ENCODE measurements at places on chromosomes 5 and 9. TPM values are rescaled to one million over a fixed set of nuclear protein-coding genes. Genes with fewer than 3 reads are reported as not detected.
A peak's percentile ranks its signal among the peaks of the same experiment; 100 is the strongest.

The UBAC1 gene
- total RNA-seq = 25.9 TPM

- DNase-seq = peak; percentile 68
Measured at GRCh38 chr5:154972476-154973080, 31.7 kb downstream of the MRPL22 start.

DNA sequence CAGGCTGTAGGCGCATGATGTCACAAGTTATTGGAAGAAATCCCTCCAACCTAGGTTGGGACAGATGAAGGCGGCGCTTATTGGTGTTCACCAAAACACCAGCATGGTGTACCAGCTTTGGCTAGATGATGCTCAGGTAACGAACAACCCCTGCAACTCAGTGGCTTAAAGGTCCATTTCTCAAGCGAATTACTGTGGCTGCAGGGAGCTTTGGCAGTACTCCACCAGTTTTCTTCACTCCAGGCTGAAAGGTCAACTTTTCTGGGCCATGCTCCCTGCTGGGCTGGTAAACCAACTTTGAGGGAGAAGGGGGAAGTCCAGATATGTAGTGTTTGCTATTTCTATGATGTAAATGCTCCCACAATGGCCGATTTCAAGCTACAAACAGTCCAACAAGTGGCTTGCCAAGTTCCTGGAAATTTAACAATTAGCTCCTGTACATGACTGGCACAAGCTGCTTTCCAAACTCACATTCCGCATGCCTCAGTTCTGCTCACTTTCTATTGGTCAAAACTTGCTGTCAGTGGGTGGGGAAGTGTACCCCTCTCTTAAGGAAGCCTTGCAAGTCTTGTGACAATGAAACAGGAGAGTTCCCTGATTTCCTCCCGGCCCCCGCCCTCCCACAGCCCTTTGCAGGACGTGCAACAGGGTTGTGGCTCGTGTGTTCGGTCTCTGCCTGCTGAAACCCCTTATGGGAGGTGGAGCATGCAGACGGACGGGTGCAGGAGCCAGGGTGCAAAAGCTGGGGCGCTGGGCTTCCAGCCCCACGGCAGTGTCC lies 588 bp upstream of the ZBED3 start:
- no peak for DNase-seq

- peak; percentile 97 for DNase-seq
Measured at GRCh38 chr9:76818271-76818670, 54.0 kb downstream of the PCA3 start.

- peak; percentile 10 for DNase-seq
Measured at GRCh38 chr5:108481355-108481931, 99.5 kb upstream of the FBXL17 start.

DNA sequence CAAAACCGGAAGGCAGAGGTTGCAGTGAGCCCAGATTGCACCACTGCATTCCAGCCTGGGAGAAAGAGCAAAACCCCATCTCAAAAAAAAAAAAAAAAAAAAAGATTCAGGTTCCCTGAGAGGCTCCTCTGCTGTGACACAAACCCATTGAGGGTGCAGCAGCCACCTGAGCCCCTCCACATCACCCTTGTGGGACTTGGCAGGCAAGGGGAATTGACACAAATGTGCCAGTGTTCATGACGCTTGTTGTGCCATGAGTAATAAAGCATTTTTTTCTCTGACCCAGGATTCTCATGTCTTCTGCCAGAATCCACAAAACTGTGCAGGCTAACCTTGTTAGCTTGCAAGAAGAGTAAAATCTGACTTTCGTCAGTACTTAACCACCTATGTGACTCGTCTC lies 149.6 kb downstream of the TTC39B start:
- DNase-seq = no peak

- no peak for DNase-seq
Measured at GRCh38 chr5:54177058-54177457, 133.3 kb downstream of the ARL15 start.

DNA sequence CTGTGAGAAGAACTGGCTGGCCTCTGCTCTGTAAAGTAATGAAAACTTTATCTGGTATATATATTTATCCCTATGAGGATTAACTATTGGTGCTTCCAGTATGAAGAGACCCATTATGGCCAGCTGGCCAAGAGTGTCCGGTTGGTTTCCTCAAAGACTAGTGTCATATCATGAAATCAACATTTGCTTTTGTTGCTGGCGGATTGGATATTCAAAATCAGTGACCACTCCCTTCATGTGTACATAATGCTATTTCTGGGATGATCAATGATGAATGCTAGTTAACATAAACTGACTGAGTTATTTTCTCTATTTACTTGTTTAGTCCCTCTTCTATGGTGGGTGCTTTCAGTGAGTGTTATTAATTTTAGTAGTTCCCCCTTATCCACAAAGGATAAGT lies 60.8 kb upstream of the NUDT12 start:
- no peak for DNase-seq

GRCh38 chr9:88813638-88814209 lies 177.5 kb upstream of the S1PR3 start:
- DNase-seq = no peak

GRCh38 chr5:133947431-133947841 lies 21.0 kb downstream of the C5orf15 start:
- DNase-seq = no peak

- DNase-seq = no peak
Measured at GRCh38 chr9:96209407-96210271, 92.3 kb downstream of the HSD17B3 start.

DNA sequence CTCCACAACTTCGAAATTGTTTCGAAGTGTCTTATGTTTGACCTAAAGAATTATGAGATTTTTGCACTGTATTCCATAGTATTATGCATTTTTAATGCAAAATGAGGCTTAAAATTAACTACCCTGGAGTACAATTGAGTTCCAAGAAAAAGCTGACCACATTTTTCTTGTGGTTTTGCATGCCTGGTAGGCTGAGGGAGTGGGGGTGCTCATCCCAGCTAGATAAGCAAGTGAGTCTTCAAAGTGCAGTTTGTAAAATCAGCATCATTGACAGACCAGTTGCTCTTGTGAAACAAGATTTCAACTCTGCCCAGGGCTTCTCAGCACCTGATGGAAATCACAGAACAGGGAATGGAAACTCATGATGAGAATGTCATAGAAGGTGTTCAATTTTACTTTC lies 17.0 kb upstream of the NDUFS4 start:
- DNase-seq = no peak

DNA sequence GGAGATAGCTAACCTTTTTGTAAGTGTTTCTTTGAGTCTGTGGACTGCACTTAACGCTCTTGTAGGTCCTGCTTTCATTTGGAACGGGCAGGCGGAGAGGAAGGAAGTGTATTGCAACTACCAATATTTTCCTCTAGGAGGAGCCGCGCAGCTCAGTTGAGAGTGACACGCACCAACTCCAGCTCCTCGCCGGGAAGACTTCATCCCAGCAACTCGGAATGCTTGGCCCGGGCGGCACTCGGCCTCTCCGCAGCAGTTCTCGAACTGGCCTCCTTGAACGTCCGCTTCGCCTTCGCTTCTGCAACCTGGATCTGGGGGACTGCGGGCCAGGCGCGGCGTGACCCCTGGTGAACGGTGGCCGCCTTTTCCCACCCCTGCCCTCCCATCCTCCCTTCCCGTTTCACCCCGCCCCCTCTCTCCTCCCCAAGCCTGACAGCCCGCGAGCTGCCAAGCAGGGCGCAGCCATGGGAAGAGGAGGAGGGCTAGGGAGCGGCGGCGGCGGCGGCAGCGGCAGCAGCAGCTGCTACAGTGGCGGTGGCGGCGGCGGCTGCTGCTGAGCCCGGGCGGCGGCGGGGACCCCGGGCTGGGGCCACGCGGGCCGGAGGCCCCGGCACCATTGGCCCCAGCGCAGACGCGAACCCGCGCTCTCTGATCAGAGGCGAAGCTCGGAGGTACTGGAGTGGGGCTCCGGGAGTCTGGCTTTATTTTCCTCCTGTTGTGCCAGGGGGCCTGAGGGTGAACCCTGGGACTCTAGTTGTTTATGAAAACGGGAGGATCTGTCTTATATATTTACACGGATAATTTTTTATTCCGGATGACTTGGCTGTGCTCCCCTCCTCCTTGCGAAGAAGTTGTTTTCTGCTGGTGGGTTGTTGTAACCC lies at the start of gene GHR:
Gene GHR (plus strand): TSS at position 155 of the 881 bp plus-strand sequence. CDS start 142,436 bp downstream, outside the sequence.
- peak; percentile 81 for DNase-seq

The TERT gene
- not detected for total RNA-seq

DNA sequence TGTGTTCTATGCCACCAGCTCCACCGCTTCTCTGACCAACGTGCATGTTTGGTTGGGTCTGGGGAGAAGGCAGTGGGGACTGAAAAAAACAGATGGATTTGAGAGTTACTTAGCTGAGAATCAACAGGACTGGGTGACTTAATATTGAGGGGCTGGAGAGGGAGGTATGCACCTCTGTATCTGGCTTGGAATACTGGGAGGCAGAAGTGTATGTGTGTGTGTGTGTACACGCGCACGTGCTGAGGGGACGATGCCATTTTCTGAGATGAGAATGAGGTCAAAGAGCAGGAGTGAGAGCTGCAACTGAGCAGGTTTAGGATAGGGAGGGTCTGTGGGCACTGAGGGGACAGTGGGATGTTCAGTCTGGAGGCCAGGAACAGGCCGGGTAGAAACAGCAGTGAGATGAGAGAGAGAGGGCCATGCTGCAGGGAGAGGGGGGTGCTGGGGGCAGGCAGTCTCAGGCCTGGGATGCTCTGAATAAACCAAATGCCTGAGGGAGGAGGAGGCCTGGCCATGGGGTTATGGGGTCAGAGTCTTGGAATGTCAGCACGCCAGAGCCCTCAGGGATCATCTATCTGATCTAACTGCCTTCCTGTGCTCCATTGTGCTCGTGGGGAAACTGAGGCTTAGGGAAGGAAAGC lies 14.0 kb downstream of the PDGFRB start:
- DNase-seq = no peak

The LCN15 gene
- 0.13 TPM for total RNA-seq

The FOXI1 gene
- not detected for total RNA-seq

- no peak for DNase-seq
Measured at GRCh38 chr5:14594378-14595074, 12.9 kb downstream of the OTULINL start.

GRCh38 chr5:54040018-54040417 lies 270.4 kb downstream of the ARL15 start:
- no peak for DNase-seq

DNA sequence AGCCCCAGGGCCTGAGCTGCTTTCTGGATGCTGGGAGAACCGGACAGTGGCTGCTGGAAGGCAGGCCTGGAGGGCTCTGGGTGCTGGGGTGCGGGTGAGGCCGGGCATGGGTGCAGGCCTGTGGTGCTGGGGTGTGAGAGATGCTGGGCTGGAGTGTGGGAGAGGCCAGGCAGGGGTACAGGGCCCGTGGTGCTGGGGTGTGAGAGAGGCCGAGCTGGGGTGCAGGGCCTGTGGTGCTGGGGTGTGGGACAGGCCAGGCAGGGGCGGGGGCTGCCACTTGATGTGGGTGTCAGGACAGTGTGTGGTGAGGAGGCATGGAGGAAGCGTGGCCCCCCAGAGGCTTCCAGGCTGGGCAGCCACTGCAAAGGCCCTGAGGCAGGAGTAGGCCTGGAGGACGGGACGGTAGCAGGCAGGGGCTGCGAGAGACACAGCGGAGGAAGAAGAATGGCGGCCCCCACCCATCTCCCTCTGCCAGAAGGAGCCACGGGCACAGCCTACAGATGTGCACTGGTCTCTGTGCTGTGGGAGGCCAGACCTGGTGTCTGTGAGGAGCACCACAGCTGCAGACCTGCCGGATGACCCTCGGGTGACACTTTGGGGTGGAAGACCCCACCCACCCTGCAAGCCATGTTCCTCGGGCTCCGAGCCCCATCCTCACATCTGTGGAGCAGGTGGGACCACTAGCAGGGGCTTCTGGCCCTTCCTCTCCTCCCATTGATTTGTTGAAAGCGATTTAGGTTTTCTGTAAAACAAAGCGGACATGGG lies 9.3 kb downstream of the NKD2 start:
- no peak for DNase-seq

The C9orf153 gene
- total RNA-seq = 0.38 TPM

GRCh38 chr9:91047993-91048607 lies 246.5 kb downstream of the SYK start:
- peak; percentile 69 for DNase-seq

The TMC1 gene
- 0.25 TPM for total RNA-seq

The PCDHA9 gene
- under 0.01 TPM for total RNA-seq

GRCh38 chr5:149792540-149793255 lies 62.6 kb downstream of the PPARGC1B start:
- DNase-seq = no peak
